Frontal cortex (tissue), 4 donors: ENCODE measurements at places on chromosomes 5 and 9.

DNA sequence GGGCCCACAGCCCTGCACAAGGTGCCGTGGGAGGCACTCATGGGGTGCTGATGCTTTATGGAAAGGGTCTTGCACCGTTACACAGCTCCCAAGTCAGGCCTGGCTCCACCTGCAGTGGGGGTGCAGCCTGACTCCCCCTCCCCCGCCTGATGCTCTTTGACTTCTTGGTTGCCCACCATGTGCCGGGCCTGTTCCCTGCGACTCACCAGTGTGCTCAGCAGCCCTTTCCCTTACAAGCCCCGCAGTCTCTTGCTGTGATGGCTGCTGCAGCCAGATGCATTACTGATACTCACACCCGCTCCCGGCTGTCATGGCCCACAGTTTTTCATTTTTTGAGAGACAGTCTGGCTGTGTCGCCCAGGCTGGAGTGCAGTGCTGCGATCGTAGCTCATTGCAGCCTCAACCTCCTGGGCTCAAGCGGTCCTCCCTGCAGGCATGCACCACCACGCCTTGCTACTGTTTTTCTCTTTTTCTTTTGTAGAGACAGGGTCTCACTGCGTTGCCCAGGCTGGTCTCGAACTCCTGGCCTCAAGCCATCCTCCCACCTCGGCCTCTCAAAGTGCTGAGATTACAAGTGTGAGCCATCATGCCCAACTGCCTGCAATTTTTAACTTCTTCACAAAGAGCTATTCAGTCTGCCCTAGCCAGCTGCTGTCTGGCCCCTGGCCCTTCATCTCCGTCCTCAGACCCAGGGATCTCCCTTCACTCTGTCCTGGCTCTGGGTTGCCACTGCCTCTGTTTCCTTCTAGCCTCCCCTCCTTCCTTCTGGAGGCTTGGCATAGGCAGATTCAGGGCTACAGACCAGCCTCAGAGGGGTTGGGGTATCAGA is 109.5 kb downstream of the RXRA start:
- no peak for DNase-seq

- DNase-seq: no peak
Observed at GRCh38 chr9:19513671-19514275, 105.0 kb downstream of the ACER2 start.

DNA sequence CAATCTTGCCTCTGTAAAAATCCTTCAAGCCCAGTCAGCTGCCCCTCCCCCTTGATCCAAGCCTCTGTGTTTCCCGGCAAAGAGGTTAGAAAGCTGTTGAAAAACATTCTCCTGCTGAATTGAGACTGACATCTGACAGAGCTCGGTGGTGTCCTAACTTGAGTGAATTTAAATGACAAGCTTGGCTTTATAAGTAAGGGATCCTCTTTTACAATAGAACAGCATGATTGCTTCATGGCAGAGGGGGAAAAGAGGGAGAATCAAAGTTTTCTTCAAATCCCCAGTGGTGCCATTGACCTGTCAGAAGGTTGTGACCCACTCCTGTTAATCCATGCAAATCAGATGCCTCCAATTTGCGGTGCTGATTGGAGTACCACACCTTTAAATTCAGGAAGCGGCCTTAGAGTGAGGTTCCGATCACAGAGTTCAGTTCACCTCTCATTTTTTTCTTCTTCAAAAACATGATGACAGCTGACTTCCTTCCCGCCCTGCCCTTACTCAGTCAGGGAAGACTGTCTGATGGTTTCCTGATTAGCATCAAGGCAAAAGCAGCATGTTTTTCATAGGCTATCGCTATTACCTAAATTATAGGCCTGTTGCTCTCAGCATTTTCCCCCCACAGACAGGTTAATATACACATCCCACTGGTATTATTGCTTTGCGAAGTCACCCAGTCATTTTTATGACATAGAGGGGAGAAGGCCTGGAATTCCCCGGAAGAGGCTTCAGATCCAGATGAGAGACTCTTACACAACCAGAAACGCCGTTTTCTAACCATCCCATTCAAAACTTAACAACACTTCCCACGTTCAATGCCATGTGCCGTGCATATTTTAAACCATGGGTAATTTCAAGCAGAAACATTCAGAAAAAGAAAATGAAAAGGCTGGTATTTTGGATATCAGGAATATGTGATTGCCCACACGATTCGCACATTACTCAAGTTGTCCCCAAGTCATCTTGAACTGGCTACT is 141.4 kb downstream of the EBF1 start:
- DNase-seq: no peak

- no peak for DNase-seq
Observed at GRCh38 chr5:14261235-14261634, 118.1 kb downstream of the TRIO start.

DNA sequence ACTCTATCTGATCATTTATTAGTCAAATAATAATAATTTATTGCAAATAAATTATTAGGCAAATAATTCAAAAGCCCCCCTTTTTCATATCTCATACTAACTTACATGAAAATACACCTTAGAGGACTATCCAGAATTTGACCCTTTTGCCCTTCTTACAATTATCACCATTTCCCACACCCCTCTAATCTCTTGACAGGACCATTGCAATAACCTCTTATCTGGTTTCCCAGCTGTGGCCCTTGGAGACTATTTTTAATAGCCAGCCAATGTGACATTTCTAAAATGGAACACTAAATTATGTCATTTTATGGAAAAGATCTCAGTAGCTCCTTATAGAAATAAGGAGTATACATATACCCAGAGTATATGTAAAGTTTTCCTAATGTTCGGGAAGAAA is 588.4 kb upstream of the COX7C start:
- DNase-seq: no peak

DNA sequence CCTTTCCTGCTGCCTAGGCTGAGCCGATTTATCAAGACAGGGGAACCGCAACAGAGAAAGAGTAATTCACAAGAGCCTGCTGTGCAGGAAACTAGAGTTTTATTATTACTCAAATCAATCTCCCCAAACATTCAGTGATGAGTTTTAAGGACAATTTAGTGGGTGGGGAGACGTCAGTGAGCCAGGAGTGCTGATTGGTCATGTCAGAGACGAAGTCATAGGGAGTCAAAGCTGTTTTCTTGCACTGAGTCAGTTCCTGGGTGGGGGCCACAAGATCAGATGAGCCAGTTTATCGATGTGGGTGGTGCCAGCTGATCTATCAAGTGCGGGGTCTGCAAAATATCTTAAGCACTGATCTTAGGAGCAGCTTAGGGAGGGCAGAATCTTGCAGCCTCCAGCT is 19.0 kb downstream of the SNX24 start:
- DNase-seq: no peak
